Activated naive CD4-positive, alpha-beta T cell treated with anti-CD3 and anti-CD28 coated beads for 36 hours (primary cell): ENCODE measurements at places on chromosomes 5 and 9. TPM values are rescaled to one million over a fixed set of nuclear protein-coding genes. Genes with fewer than 3 reads are reported as not detected.

DNA sequence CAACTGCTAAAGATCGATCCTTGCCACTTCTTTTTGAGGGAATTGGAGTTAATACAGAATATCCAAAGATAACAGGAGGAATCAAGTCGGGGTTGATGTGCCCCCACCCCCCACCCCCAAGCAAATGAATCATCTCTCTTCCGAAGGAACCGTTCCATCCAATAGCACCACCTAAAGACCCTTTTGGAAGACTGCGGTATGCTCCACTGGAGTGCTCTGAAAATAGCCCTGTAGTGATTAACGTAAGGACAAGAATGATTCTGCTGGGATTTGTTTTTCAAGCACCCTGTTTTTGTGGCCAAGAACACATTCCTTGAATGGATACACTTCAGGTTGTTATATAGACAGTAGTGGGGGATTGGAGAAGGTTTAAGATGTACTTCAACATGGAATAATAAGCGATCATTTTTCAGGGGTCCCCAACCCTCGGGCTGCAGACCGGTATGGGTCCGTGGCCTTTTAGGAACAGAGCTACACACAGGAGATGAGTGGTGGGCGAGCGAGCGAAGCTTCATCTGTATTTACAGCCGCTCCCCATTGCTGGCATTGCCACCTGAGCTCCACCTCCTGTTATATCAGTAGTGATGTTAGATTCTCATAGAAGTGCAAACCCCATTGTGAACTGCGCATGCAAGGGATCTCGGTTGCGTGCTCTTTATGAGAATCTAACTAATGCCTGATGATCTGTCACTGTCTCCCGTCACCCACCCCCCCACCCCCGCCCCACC lies 44.5 kb upstream of the TMEM252 start:
- peaks cover 2% of the 10 kb centered on the region for H3K27me3 ChIP-seq
- no peaks in the 10 kb centered on the region for H3K36me3 ChIP-seq
- no peak for DNase-seq
- H3K4me3 ChIP-seq = no peak overlapping the region
- H3K4me1 ChIP-seq = no peaks in the 10 kb centered on the region

DNA sequence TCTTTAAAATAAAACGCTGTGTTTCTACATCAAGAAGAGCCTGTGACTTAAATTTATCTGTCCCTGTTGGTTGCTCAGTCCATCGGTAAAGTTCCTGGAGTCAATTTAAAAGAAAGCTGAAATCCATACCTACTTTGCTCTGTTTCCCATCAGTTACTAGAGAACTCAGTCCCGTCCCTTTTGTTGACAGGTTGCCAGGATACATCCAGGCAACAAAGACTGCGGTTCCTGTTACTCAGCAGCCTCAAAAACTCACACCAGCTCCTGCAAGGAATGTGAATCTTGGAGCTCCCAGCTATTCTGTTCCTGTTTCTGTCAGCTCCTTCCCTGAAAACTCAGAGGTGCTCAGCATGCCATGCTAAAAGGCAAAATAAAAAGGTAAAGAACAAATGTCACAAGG lies at the start of gene ZNF474:
Gene ZNF474, plus strand, starts transcription at position 241 of the 400 bp plus-strand sequence. CDS start 22,445 bp downstream, outside the sequence.
- H3K4me3 ChIP-seq = no peak within 1 kb of the TSS
- no peaks in the 10 kb centered on the region for H3K4me1 ChIP-seq
- H3K27me3 ChIP-seq = no peaks in the 10 kb centered on the region
- DNase-seq = no peak

- no peak overlapping the region for H3K4me3 ChIP-seq
- peaks cover 4% of the 10 kb centered on the region for H3K4me1 ChIP-seq
- no peak overlapping the region for H3K27ac ChIP-seq
- H3K36me3 ChIP-seq = no peaks in the 10 kb centered on the region
These were observed 128.7 kb downstream of the PAX5 start for GRCh38 chr9:36905101-36906066.

DNA sequence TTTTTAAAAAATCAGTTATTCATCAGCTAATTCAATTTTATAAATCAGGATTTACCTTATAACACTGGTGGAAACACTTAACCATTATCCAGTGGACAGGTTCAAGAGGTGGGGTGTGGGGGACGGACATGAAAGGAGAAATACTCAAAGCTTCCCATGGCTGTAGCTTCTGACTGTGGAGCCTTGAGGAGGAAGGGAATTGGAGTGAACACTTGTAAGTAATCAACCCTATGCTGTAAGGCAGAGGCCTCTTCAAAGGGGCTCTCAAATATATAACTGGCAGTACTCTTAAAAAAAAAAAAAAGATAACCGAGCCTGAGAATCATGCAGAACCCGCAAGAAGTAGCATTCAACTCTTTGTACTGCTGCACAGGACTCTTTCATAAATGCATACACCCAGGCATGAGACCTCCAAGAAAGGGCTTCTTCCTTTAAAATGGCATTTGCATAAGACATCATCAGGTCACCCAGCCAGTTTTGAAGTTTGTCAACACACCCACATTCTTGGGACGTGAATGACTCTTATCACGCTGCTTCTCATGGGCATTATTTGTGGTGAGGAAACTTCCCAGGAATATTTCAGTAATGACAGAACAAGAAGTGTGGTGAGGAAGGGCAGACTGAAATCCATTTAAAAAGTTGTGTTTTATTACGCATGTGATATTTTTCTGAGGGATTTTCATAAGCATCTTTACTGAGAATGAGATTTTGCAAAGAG lies 8.1 kb downstream of the OSMR start:
- DNase-seq = no peak
- H3K4me3 ChIP-seq = no peak overlapping the region
- H3K27ac ChIP-seq = no peak overlapping the region

DNA sequence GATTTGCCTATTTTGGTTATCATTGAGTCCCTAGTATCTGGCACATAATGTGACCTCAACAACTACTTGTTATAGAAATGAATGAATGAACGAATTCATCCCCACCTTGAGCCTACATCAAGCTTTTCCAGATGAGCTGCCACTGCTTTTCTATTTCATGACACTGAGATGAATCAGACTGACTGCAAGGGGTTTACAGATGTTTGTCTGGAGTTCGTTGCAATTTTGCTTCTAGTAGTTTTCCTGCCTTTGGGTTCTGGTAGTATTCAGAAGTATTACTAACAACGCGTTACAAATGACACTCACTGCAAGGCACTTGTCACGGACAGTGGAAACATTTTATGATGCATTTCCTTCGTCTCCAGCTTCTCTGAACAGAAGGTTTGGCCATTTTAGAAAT lies 222.3 kb downstream of the CD180 start:
- H3K36me3 ChIP-seq = no peaks in the 10 kb centered on the region
- H3K4me3 ChIP-seq = no peak overlapping the region
- no peak for DNase-seq
- H3K27me3 ChIP-seq = peaks cover 3% of the 10 kb centered on the region
- H3K27ac ChIP-seq = no peak overlapping the region
- H3K4me1 ChIP-seq = no peaks in the 10 kb centered on the region

DNA sequence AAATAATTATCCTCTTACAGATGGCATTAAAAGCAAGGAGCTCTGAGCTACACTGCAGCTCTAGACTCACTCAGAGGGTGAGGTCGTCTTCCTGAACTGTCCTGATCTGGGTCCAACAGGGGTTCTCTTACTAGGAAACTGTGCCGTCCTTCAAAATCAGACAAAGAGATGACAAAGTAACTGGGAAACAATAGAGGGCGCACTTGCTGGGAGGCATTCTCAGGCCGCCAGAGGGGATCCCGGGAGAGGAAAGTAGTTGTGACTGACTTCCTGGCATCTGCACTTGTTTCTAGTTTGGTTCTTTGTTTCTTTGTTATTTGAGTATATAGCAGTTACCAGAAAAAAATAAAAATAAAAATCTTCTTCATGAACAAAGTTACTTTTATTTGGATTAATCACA lies 142.9 kb upstream of the MSX2 start:
- DNase-seq = no peak
- H3K4me1 ChIP-seq = no peaks in the 10 kb centered on the region
- H3K27me3 ChIP-seq = no peaks in the 10 kb centered on the region
- no peak overlapping the region for H3K27ac ChIP-seq

DNA sequence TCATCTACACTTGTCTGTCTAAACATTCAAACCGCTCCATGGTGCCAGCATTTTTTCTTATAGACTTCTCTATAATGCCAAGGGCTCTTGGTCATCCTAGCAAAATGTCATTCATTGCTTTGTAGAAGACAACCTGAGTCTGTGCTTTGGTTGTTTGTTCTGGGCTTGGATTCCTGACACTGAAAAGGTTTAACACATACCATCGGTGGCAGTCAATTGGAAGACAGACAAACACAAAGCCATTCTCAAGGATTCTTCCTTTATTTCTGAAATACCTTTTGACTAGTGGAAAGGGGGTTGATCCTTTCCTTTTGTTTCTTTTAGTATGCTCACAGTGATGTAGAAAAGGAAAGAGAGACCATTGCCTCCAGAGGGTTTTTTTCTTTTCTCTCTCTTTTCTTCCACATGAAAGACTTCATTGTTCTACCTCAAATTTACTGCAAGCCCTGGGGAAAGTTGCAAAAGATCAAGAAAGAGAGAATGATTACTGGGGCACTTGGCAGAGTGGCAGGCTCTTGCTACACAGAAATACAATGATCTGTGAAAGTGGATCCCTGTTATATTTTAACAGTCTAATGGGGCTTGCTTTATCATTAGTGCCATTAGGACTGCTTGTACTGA lies 66.4 kb upstream of the TMC1 start:
- no peak overlapping the region for H3K4me3 ChIP-seq
- no peaks in the 10 kb centered on the region for H3K36me3 ChIP-seq
- no peaks in the 10 kb centered on the region for H3K27me3 ChIP-seq
- no peak overlapping the region for H3K27ac ChIP-seq
- H3K4me1 ChIP-seq = peaks cover 7% of the 10 kb centered on the region
- DNase-seq = no peak

DNA sequence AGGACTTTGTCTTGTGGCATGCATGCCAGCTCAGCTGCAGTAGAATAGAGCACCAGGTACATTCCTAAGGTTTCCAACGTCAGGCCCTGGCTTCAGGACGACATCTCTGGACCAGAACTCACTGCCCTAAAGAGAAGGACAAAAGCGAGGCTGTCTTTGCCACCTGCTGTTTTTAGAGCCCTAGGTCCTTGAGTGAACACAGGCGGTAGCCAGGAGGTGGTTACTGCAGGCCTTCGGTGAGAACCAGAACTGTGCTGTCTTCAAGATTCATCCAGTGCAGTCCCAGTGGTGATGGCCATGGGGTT lies 288.9 kb upstream of the CDH18 start:
- no peak overlapping the region for H3K4me3 ChIP-seq
- no peaks in the 10 kb centered on the region for H3K36me3 ChIP-seq
- no peak overlapping the region for H3K27ac ChIP-seq

DNA sequence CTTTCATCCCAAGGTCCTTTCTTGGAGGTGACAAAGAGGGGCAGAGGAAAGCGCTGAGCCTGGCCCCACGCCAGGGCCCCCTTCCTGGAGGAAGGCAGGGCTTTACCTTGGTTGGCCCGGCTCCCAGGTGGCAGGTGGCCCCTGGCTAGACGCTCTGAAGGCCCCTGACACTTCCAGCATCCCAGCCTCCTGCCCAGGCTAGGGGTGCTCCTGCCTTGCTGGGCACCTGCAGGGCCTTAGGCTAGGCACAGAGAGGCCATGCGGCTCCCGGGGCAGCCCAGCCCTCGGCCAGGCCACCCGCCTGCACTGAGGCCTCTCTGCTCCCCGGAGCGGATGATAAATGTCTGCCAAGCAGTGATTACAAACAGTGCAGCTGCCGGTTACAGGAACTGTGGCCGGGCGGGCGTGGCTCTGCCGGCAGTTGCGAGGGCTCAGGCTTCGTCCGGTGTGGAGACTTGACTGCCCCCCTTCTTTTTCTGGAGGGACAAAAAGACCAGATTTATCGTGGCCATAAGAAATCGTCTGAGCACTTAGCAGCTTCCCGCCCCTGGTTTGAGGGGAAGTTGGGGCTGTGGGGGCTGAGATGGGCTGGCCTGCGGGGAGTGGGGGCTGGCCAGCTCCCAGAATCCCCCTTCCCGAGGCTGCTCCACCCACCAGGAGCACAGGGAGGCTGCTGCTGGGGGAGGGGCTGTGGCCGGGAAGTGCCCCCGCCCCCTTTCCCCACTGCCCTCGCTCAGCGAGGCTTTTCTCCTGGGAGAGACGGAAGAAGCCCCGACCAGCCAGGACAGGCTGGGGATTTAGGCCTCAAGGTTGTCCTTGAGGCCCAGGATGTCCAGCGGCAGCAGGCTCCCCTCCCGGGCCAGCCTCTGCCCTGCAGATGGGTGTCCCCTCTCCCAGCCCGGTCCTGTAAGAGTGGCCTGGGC lies 31.6 kb upstream of the UBAC1 start:
- peaks cover 20% of the 10 kb centered on the region for H3K4me1 ChIP-seq
- H3K27ac ChIP-seq = no peak overlapping the region
- no peak overlapping the region for H3K4me3 ChIP-seq
- no peaks in the 10 kb centered on the region for H3K27me3 ChIP-seq
- peak; percentile 58 for DNase-seq

GRCh38 chr9:38079461-38080031 lies 10.5 kb upstream of the SHB start:
- peaks cover 9% of the 10 kb centered on the region for H3K27me3 ChIP-seq
- no peak overlapping the region for H3K27ac ChIP-seq
- no peaks in the 10 kb centered on the region for H3K4me1 ChIP-seq
- H3K4me3 ChIP-seq = no peak overlapping the region
- H3K36me3 ChIP-seq = no peaks in the 10 kb centered on the region

GRCh38 chr5:19987612-19988361 lies at the start of gene CDH18:
TSS of gene CDH18 (minus strand) at chr5:19988200. CDS start at chr5:19838986, 149,214 bp downstream.
- no peak within 1 kb of the TSS for H3K4me3 ChIP-seq
- no peaks in the 10 kb centered on the region for H3K36me3 ChIP-seq
- H3K27me3 ChIP-seq = no peaks in the 10 kb centered on the region
- DNase-seq = no peak

DNA sequence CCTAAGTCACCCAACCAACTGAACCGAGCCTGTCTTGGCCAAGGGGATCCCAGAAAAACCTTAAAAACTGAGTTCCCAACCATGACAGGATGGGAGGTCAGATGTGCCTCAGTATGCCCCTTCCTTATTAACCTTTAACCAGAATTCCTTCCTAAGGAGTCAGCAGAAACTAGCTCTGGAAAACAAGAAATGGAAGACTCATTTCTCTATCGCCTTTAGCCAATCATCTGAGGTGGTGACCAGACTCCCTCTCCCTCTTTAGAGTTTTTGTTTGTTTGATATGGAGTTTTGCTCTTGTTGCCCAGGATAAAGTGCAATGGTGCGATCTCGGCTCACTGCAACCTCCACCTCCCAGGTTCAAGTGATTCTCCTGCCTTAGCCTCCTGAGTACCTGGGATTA lies 37.5 kb downstream of the SLC28A3 start:
- H3K27ac ChIP-seq = no peak overlapping the region
- no peak for DNase-seq
- H3K4me1 ChIP-seq = peaks cover 14% of the 10 kb centered on the region
- H3K27me3 ChIP-seq = no peaks in the 10 kb centered on the region

GRCh38 chr5:150320044-150320613 lies 17.4 kb upstream of the ARSI start:
- H3K4me3 ChIP-seq = no peak overlapping the region
- no peaks in the 10 kb centered on the region for H3K27me3 ChIP-seq
- no peaks in the 10 kb centered on the region for H3K36me3 ChIP-seq

- peaks cover 3% of the 10 kb centered on the region for H3K4me1 ChIP-seq
- no peaks in the 10 kb centered on the region for H3K36me3 ChIP-seq
- H3K27me3 ChIP-seq = no peaks in the 10 kb centered on the region
- no peak overlapping the region for H3K4me3 ChIP-seq
- peak; percentile 65 for DNase-seq
- H3K27ac ChIP-seq = no peak overlapping the region
These were observed 10.7 kb downstream of the GSN start for GRCh38 chr9:121278477-121279261.

The ARHGEF39 gene
- total RNA-seq = 28.9 TPM

The FAM169A gene
- 10.7 TPM for total RNA-seq

The NKD2 gene
- 2.5 TPM for total RNA-seq

The SLC6A7 gene
- not detected for total RNA-seq

The MOB3B gene
- 3.0 TPM for total RNA-seq

The AFAP1L1 gene
- 0.07 TPM for total RNA-seq

The DCAF12 gene
- total RNA-seq = 34.0 TPM

The PCDHA9 gene
- total RNA-seq = not detected
